Activated gamma-delta T cell treated with anti-CD3 and anti-CD28 coated beads, Interleukin-2, amount 50 U/mL, for 16 hours (primary cell): ENCODE measurements at places on chromosomes 16 and 17.

DNA sequence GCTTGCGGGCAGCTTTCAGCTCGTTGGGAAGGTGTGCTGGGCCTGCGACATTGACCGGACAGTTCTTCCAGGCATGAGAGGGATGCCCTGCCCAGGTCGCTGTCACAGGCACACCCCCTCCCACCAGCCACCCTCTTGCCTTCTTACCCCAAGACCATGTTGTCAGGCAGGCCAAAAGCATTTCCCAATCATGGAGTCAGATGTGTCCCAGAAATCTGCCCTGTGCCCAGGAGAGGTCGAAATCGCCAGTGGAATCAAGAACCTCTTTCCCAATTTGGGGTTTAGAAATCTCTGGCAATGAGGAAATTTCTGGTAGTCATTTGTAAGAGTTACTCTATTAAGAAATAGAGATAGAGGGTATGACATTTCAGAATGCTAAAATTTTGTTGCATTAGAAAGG, 177.1 kb downstream of the RAB11FIP4 start:
- no peak for DNase-seq

GRCh38 chr17:72234985-72235384, 114.2 kb downstream of the SOX9 start:
- no peak for DNase-seq

GRCh38 chr17:681738-682529, 32.7 kb downstream of the VPS53 start:
- DNase-seq, result no peak

- no peak for DNase-seq
Measured at GRCh38 chr17:27293359-27293897, 486 bp upstream of the WSB1 start.

DNA sequence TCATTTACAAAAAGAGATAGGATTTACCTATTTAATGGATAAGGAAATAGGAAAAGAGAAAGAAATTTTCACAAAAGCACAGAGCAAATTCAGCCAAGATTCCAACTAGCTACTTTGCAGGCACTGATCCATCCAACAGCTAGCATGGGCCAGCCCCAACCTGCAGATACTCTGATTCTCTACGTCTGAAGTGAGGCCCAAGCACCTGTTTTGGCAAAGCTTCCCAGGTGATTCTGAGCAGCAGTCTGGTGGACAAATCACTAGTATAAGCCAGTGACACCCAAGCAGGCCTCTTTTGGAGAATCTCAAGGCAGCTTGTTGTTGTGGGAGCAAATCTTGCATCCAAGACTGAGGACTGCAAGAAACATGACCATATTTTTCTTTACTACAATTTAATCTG, 20.9 kb upstream of the CALB2 start:
- DNase-seq, result no peak
